Activated CD4-positive, alpha-beta T cell treated with anti-CD3 and anti-CD28 coated beads for 36 hours (primary cell): ENCODE measurements at places on chromosomes 2 and 18. TPM values are rescaled to one million over a fixed set of nuclear protein-coding genes. Genes with fewer than 3 reads are reported as not detected.

- no peak overlapping the region for H3K27ac ChIP-seq
- DNase-seq, result no peak
- peaks cover 20% of the 10 kb centered on the region for H3K27me3 ChIP-seq
These were observed 268.5 kb downstream of the SH3BP4 start for GRCh38 chr2:235220331-235220730.

- no peaks in the 10 kb centered on the region for H3K27me3 ChIP-seq
- peaks cover 4% of the 10 kb centered on the region for H3K36me3 ChIP-seq
- H3K27ac ChIP-seq, result peak overlapping the region; percentile 42
- peaks cover 53% of the 10 kb centered on the region for H3K4me1 ChIP-seq
These were observed 186.4 kb downstream of the FAM210A start for GRCh38 chr18:13539843-13540476.

- H3K27me3 ChIP-seq, result peaks cover 3% of the 10 kb centered on the region
- H3K4me3 ChIP-seq, result no peak overlapping the region
- DNase-seq, result peak; percentile 33
- no peaks in the 10 kb centered on the region for H3K36me3 ChIP-seq
- H3K27ac ChIP-seq, result no peak overlapping the region
These were observed 8.7 kb upstream of the KIAA2012 start for GRCh38 chr2:202064171-202064880.

- no peak overlapping the region for H3K4me3 ChIP-seq
- peaks cover 2% of the 10 kb centered on the region for H3K27me3 ChIP-seq
- peaks cover 1% of the 10 kb centered on the region for H3K4me1 ChIP-seq
- H3K27ac ChIP-seq, result no peak overlapping the region
- no peak for DNase-seq
These were observed 810.1 kb upstream of the ZEB2 start for GRCh38 chr2:145329971-145330370.

The SLC25A52 gene
- not detected for total RNA-seq
